ENCODE measurements at places on chromosomes 4 and X.

DNA sequence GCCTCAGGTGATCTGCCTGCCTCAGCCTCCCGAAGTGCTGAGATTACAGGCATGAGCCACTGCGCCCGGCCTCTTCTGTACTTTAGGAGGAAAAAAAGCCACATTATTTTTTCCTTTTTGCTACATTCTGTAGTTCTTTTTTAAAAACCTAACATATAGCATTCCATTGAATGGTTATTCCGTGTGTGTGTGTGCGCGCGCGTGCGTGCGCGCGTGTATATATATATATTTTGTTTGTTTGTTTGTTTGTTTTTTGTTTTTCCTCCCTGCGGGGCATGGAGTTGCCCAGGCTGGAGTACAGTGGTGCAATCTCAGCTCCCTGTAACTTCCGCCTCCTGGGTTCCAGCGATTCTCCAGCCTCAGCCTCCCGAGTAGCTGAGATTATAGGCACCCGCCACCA lies 59.5 kb downstream of the ARHGAP10 start:
- DNase-seq, result no peak

- no peak for DNase-seq
These were observed 409.1 kb upstream of the TEX13C start for GRCh38 chrX:124910611-124911010.

- DNase-seq, result no peak
These were observed 427.8 kb downstream of the TMA16 start for GRCh38 chr4:163922302-163922701.

DNA sequence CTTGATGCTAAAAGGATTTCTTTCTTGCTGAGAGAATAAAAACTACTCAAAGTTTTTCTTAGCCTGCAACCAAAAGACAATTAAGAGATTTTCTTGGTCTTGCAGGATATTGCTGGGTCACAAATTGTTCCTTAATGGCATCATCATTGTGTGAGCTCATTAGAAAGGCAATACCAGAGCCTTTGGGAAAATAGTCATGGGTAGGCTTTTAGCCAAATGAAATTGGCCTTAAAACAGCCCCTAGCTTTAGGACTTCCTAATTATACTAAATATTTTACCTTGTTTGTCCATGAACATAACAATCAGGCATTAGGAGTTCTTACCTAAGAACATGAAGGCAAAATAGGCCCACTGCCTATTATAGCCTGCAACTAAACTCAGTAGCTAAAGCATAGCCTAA lies 10.4 kb upstream of the FAM13A start:
- DNase-seq, result no peak

DNA sequence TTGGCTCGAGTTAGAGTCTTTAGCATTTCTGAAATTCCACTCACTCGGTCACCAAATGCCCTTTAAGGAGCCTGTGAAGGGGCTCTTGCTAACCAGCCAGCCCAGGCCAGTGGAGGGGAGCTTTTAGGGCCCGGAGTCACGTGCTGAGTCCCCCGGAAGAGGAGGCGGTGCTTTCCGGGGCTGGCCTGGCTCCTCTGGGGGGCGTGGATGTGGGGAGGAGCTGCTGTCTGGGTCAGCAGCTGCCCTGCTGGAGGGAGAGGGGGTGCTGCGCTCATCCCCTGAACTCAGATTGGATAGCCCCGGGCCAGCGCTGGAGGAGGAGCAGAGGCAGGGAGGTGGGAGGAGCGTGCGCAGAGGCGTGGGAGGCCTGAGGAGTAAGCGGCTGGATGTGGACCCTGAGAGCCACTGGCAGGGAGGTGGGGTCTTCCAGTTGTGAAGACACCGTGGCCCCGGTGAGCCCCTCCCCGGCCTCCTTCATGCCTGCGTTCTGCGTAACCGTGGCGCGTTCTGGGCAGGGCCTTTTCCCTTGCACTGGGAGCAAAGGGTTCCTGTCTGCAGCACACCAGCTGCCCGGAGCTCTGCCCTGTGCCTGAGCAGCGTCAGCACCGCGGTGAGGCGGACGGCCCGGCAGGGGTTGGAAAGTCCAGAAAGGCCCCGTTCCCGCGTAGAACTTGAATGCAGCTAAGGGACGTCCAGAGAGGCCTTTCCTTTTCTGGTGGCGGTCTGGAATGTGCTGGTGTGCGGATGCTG lies 19.7 kb downstream of the MAEA start:
- DNase-seq, result peak; percentile 28

- DNase-seq, result no peak
These were observed 151.3 kb downstream of the COMMD8 start for GRCh38 chr4:47312170-47312569.

Measured in stimulated activated CD4-positive, alpha-beta T cell treated with anti-CD3 and anti-CD28 coated beads, Interleukin-15, amount 100 ng/mL, for 1 hour (primary cell).